Renal cortical epithelial cell (primary cell): ENCODE measurements at places on chromosomes 4 and X. TPM values are rescaled to one million over a fixed set of nuclear protein-coding genes. Genes with fewer than 3 reads are reported as not detected.
A peak's percentile ranks its signal among the peaks of the same experiment; 100 is the strongest.

GRCh38 chr4:11232015-11232414 is 196.7 kb downstream of the HS3ST1 start:
- peak; percentile 2 for DNase-seq

The NSUN7 gene
- total RNA-seq = 2.1 and 4.5 TPM in 2 replicates

- no peak for DNase-seq
These were observed 40.0 kb upstream of the CASK start for GRCh38 chrX:41963348-41963747.

DNA sequence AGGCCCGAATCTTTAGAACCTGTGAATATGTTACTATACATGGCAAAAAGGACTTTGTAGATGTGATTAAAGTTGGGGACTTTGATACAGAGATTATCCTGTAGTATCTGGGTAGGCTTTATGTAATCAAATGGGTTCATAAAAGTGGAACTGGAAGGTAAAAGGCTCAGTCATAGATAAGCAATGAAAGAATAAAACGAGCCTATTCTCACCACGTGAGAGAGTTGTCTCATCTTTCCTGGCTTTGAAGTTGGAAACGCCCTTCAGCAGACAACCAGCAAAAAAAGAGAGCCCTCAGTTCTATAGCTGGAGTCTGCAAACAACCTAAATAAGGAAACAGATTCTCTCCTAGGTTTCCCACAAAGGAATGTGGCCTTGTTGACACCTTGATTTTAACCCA is 805.8 kb upstream of the DIAPH2 start:
- DNase-seq = no peak

DNA sequence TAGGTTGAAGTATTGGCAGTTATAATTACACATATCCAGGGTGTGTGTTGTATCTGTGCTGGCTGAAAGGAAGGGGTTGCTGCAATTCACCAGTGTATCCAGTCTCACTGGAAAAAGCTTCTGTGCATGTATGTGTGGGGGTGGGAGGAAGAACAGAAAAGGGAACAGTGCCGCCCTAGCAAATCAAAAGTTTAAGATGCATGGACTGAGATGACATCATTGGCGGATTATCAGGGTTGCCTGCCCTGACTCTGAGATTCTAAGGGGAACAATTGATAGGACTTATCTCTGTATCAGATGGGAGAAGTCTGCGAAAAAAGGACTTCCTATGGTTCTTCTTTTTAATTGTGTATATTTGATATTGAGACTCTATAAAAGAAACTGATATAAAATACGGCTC is 3.5 kb downstream of the SLC25A43 start:
- no peak for DNase-seq

The PRDM8 gene
- total RNA-seq = 0.50 and 1.7 TPM in 2 replicates

DNA sequence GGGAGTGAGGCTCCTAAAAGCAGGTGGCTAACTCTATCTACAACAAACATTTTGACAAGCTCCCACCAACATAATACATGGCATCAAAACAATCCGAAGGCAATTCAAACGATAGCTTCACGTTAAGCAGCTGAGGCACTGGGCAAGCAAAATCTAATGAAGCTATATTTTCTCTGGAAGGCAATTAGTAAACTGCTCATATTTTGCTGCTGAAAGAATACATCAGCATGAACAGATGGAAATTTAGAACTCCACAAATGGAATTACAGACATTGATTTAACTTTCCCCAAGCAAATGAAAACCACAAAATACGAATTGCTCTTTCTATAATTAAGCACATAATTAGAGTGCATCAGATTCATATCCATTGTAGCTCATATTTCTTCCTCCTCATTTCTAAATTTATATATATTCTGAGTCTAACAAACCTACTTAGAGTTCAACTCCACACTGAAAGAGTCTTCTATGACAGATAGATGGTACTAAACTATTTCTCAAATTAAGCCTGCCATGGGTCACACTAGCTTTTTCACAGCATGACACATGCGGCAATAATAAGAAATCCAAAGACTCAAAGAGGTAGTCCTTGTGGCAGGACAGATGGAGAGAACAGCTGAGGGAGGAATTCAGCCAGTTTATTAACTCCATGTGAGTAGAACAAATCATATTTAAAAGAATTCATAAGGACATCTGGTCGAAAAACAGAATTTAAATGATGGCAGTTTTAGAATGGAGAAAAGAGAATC is 305.4 kb downstream of the MAPK10 start:
- DNase-seq = no peak

The ASB12 gene
- total RNA-seq = not detected in 2 replicates
